ENCODE measurements at places on chromosomes 3 and 15.

- DNase-seq, result no peak
Measured at GRCh38 chr3:107734317-107734716, 211.6 kb downstream of the BBX start.

- DNase-seq, result no peak
Measured at GRCh38 chr3:5054098-5054497, 68.0 kb upstream of the ARL8B start.

- peak; percentile 82 for DNase-seq
Measured at GRCh38 chr15:48190932-48191573, 412 bp upstream of the CTXN2 start.

DNA sequence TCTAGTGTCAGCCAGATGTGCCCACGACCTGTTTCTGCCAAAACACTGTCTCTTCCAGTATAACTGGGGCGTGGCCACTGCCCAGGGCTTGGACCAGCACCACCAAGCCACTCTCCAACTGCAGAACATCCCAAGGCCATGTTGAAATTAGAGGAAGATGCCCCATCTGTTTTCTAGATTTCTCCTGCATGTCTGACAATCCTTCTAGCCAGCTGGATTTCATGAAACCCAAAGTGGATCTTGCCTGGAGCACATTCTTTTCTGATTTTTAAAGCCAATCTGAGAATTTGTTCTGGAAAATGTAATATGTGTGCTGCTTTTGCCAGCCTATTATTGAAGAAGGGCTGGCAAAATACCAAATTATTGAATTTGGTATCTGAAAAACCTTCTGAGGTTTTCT is 182.5 kb downstream of the SLCO3A1 start:
- DNase-seq, result no peak

- no peak for DNase-seq
Measured at GRCh38 chr15:69661871-69662644, 209.4 kb downstream of the RPLP1 start.

DNA sequence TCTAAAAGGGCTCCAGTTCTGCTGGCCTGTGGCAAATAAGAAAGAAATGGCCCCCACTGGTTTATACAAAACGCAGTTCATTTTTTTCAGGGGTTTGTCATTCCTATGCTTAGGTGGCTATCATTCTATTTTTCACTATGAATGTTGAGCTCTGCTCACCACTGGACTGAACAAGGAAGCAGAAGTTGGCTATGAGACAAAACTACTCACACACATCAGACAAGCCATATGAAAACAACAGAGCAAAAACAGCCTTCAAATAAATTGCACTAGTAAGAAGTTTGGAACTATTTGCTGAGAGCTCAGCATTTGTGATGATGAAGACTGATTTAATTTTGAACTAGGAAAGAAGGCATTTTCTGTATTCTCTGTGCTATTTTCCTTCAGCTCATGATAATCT is 328.5 kb downstream of the MECOM start:
- peak; percentile 5 for DNase-seq

GRCh38 chr15:23532024-23532423 is 33.5 kb upstream of the MKRN3 start:
- no peak for DNase-seq
